Left lung (tissue), 14 donors: ENCODE measurements at places on chromosomes 3 and 15. TPM values are rescaled to one million over a fixed set of nuclear protein-coding genes. Genes with fewer than 3 reads are reported as not detected.

Gene LRIG1
- total RNA-seq = 34.9 TPM

Gene GABRA5
- not detected for total RNA-seq

DNA sequence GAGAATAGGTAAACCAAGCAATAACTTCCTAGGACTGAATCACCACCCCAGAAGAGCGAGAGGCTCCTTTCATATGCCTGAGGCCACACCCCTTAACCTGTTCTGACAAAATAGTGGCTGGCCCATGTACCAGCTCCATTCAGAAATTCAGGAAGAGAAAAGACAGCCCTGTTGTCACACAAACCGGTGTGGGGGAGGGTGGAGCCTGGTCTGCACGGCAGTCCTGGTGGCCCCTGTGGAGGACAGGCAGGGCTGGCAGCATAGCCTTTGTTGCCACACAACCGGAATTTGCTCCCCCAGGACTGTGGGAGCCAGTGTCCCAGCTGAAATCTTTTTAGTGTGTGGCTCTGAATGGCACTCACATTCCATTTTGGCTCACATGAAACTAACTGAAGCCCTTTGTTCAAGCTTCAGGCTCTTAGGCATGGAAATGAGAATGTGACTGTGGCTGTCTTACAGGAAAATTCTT lies 23.8 kb downstream of the RLBP1 start:
- DNase-seq = no peak
- H3K4me1 ChIP-seq = no peaks in the 10 kb centered on the region
- H3K36me3 ChIP-seq = peaks cover 4% of the 10 kb centered on the region
- H3K4me3 ChIP-seq = no peak overlapping the region
- H3K27ac ChIP-seq = peak overlapping the region; percentile 14
- no peaks in the 10 kb centered on the region for H3K27me3 ChIP-seq

DNA sequence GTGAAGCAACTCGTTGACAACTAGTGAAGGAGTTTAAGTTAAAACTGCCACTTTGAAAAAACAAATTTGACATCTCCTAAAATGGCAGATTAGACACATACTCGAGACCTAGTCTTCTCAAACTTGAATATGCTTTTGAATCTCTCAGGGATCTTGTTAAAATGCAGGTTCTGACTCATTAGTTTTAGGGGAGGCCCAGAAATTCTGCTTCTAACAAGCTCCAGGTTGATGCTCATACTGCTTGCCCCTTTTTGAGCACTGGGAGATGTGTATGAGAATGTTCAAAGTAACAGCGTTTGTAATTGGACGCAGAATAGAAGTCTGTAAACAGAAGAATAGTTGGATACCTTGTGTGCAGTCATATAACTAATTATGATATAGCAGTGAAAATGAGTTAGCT lies 1.6 kb downstream of the C3orf38 start:
- peak overlapping the region; percentile 82 for H3K4me3 ChIP-seq
- H3K36me3 ChIP-seq = peaks cover 32% of the 10 kb centered on the region
- H3K27ac ChIP-seq = no peak overlapping the region

GRCh38 chr3:24450160-24450907 lies 44.3 kb downstream of the THRB start:
- H3K4me3 ChIP-seq = no peak overlapping the region
- no peak for DNase-seq
- peaks cover 5% of the 10 kb centered on the region for H3K4me1 ChIP-seq
- H3K27me3 ChIP-seq = no peaks in the 10 kb centered on the region
- no peak overlapping the region for H3K27ac ChIP-seq

DNA sequence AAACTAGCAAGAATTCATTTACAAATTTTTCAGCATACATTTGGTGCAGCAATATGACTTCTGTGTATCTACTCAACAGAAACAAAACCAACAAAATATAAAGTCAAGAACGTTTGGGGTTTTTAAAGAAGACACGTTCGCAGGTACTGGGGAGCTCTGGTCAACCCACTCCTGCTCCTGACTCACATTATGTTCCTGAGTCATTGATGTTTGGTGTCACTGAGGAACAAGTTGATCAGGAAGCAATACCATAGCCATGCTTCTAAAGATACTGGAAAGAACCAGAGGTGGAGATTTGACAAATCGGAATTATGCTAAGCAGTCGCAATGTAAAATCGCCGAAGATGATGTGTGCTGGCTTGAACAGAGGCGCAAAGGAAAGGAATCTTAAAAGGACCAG lies 22.0 kb downstream of the SLC4A7 start:
- H3K27ac ChIP-seq = no peak overlapping the region
- H3K36me3 ChIP-seq = no peaks in the 10 kb centered on the region
- H3K27me3 ChIP-seq = no peaks in the 10 kb centered on the region
- no peaks in the 10 kb centered on the region for H3K4me1 ChIP-seq
- no peak overlapping the region for H3K4me3 ChIP-seq
- no peak for DNase-seq

DNA sequence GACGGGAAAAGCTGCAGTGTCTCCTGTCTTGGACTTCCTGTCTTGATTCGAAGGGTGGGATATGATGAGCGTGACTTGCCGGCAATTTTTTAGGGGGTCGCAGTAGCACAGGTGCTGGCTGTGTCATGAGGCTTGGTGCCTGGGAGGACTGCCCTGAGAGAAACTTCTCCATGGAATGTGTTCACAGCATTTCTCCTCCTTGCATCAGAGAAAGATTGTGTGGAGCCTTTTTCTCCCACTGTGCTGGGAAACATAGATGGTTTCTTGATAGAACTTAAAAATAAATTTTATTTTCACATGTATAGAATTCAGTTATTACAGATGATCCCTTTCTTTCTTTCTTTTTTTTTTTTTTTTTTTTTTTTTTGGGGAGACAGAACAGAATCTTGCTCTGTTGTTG lies 121.4 kb downstream of the KLHL25 start:
- H3K27me3 ChIP-seq = no peaks in the 10 kb centered on the region
- peaks cover 33% of the 10 kb centered on the region for H3K4me1 ChIP-seq
- H3K36me3 ChIP-seq = peaks cover 93% of the 10 kb centered on the region
- H3K4me3 ChIP-seq = no peak overlapping the region

DNA sequence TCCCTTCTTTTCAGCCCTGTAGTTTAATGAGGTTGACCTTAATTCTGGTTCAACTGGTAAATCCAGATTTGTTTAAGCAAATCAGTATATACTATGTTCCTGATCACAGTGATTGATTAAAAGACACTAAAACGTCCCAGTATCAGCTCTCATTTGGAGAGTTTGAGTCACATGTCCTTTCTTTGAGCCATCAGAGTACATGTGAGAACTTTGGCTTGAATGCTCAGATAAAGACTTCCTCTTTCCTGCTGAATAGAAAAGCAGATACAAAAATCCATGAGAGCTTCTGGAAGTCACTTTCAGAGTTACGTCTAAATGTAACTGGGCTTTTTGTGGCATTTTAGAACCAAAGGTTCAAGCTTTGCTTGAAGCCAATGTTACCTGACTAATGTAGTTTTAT lies 341.8 kb upstream of the SATB1 start:
- no peaks in the 10 kb centered on the region for H3K4me1 ChIP-seq
- H3K27me3 ChIP-seq = no peaks in the 10 kb centered on the region
- no peak overlapping the region for H3K27ac ChIP-seq
- no peak for DNase-seq
- no peaks in the 10 kb centered on the region for H3K36me3 ChIP-seq
- no peak overlapping the region for H3K4me3 ChIP-seq

DNA sequence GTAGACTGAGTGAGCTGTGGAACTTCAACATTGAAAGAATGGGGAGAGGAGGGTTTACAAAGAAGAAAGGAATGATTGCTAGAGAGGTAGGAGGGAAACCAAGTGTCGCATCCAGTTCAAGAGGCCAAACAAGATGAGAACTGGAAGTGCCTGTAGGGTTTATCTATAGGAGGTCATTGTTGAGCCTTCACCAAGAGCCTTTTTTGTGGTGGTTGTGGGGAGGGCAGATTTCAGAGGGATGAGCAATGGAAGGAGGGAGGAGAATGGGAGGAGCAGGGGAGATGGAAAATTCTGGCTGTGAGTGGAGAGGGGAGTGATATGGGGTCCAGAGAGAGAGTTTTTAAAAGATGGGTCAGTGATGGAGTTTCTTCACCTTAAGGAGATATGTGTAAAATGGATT lies 8.5 kb downstream of the PDIA5 start:
- H3K4me3 ChIP-seq = no peak overlapping the region
- H3K36me3 ChIP-seq = no peaks in the 10 kb centered on the region
- H3K27me3 ChIP-seq = no peaks in the 10 kb centered on the region

DNA sequence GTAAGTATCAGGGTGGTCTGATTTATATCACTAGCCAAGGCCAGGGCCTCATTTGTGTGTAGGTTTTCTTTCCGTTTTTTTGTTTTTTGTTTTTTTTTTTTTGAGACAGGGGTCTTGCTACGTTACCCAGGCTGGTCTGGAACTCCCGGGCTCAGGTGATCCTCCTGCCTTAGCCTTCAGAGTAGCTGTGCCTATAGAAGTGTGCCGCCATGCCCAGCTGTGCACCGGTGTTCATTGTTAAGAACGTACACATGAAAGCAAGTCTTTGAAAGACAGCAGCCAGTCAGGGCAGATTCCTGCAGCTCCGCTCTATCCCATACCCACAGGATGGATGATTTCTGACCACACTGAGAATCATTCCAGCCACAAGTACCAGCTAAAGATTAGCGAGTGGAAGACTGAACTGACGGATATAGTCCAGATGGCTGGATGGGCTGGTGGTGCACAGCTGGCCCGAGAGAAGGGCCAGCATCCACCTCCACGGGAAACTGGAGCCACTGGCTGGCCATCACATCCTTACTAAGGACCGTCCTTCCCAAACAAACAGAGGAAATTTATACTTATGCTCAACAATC lies 95.4 kb downstream of the PCSK6 start:
- H3K36me3 ChIP-seq = no peaks in the 10 kb centered on the region
- DNase-seq = no peak
- peaks cover 12% of the 10 kb centered on the region for H3K27me3 ChIP-seq
- no peaks in the 10 kb centered on the region for H3K4me1 ChIP-seq

GRCh38 chr15:67185621-67186225 lies 68.7 kb downstream of the AAGAB start:
- H3K27ac ChIP-seq = peak overlapping the region; percentile 13
- H3K4me3 ChIP-seq = no peak overlapping the region
- DNase-seq = no peak
- no peaks in the 10 kb centered on the region for H3K27me3 ChIP-seq
- no peaks in the 10 kb centered on the region for H3K36me3 ChIP-seq

DNA sequence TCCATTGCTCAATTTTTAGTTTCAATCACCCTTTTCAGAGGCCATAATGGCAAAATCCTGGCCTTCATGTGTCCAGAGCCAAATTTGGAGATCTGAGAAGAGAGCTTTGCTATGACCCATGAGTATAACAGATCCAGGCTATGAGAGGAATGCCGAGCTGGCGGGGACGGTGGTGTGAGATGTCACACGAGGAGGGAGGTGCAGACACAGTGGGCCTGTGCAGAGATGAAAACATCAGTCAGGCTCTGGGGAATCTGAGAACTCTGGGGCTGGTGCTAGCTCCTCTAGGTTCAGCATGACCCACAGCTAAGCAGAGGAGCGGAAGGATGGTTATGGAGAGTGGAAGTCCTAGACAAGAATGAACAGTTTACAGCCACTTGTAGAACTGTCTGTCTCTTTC lies 398.3 kb upstream of the ATP10A start:
- H3K4me1 ChIP-seq = no peaks in the 10 kb centered on the region
- DNase-seq = no peak
- no peak overlapping the region for H3K4me3 ChIP-seq
- no peaks in the 10 kb centered on the region for H3K27me3 ChIP-seq
- H3K36me3 ChIP-seq = no peaks in the 10 kb centered on the region
- H3K27ac ChIP-seq = no peak overlapping the region

DNA sequence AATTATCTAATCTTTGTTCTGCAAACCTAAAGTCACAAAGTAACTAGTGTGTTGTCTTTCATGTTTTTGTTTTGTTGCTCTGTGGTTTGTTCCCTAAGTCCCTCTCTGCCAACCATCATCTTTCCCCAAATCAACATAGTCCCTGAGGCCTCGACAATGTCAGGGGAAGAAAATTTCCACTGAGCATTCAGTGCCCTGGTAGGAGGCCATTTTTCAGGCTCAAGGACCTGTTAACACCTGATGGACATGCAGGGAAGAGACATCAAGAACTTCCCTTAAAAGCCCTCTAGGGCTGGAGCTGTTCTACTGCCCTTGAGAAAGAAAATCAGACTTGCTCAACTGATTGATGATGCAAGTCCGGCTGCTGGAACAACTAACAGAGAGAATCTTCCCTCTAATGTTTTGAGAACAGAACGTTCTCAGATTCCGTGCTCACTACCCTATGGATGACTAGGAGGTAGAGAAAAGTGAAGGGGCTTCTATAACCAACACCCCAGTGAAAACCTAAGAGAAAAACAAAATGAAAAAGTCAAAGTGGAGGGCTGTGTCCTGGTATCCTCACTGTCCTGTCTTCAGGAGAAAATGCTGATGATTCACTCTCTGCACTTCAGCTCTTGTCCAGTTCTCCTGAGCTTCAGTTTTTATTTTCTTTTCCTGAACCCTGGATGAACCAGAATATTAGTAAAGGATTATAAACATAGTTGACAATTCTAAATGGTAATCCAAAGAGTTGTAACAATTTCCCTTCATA lies 373.1 kb downstream of the FOXP1 start:
- H3K4me3 ChIP-seq = no peak overlapping the region
- peaks cover 6% of the 10 kb centered on the region for H3K4me1 ChIP-seq
- no peaks in the 10 kb centered on the region for H3K36me3 ChIP-seq
- no peaks in the 10 kb centered on the region for H3K27me3 ChIP-seq
- no peak for DNase-seq
- peak overlapping the region; percentile 53 for H3K27ac ChIP-seq

- no peaks in the 10 kb centered on the region for H3K36me3 ChIP-seq
- H3K27ac ChIP-seq = no peak overlapping the region
- no peaks in the 10 kb centered on the region for H3K4me1 ChIP-seq
- no peak for DNase-seq
- no peaks in the 10 kb centered on the region for H3K27me3 ChIP-seq
These were observed 42.9 kb downstream of the LINGO1 start for GRCh38 chr15:77589839-77590238.

DNA sequence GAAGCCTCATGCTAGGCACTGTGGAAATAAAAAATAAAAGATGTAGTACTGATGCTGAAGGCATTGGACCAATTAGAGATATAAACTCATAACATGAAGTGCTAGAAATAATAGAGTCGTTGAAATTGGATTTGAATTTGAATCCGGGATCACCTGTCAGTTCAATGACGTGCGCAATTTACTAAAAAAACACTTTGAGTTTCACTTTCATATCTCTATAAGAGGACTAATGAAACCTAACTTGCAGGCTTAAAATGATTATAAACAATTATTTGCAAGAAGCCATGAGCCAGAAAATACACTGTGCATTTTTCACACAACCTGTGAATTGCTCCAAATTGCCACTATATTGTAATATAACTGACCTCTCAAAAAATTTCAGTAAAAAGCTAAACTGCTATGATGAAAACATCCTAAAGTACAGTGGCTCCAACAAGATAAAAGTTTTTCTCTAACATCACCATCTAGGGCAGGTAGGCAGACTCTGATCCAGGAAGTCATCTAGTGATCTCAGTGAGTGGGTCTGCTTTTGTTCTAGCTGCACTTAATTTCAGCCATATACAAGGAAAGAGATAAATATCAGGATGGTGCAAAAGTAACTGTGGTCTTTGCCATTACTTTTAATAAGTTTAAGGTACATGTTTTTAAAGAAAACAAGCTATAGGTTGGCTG lies 440.2 kb downstream of the CNTN6 start:
- H3K4me3 ChIP-seq = no peak overlapping the region
- no peaks in the 10 kb centered on the region for H3K4me1 ChIP-seq
- no peaks in the 10 kb centered on the region for H3K27me3 ChIP-seq
- H3K27ac ChIP-seq = no peak overlapping the region
- H3K36me3 ChIP-seq = no peaks in the 10 kb centered on the region
